ENCODE measurements at places on chromosomes 7 and 10. TPM values are rescaled to one million over a fixed set of nuclear protein-coding genes. Genes with fewer than 3 reads are reported as not detected.

Gene PRLHR
- 0.03 TPM for polyA plus RNA-seq

Gene RAPGEF5
- polyA plus RNA-seq: 37.5 TPM

Gene TCAF2
- 3.5 TPM for polyA plus RNA-seq

Gene PKD2L1
- polyA plus RNA-seq: 0.29 TPM

Gene ACSM6
- 0.21 TPM for polyA plus RNA-seq

DNA sequence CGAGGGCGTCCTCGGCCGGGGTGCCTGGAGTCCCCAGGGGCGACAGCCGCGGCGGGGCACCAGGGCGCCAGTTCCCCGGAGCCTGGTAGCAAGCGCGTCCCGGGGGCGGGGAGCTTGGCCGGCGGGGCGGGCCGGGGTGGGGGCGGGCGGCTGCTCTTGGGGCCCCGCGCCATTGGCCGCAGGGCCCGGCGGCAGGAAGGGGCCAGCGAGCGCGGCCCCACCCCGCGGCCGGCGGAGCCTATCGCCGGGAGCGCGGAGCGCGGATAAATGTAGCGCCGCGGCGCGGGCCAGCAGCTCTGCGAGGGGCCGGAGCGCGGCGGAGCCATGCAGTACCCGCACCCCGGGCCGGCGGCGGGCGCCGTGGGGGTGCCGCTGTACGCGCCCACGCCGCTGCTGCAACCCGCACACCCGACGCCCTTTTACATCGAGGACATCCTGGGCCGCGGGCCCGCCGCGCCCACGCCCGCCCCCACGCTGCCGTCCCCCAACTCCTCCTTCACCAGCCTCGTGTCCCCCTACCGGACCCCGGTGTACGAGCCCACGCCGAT lies at the start of gene HHEX:
HHEX (plus strand) TSS at position 293 of the 548 bp plus-strand sequence; CDS start at position 325, 32 bp downstream.
- DNase-seq: no peak

DNA sequence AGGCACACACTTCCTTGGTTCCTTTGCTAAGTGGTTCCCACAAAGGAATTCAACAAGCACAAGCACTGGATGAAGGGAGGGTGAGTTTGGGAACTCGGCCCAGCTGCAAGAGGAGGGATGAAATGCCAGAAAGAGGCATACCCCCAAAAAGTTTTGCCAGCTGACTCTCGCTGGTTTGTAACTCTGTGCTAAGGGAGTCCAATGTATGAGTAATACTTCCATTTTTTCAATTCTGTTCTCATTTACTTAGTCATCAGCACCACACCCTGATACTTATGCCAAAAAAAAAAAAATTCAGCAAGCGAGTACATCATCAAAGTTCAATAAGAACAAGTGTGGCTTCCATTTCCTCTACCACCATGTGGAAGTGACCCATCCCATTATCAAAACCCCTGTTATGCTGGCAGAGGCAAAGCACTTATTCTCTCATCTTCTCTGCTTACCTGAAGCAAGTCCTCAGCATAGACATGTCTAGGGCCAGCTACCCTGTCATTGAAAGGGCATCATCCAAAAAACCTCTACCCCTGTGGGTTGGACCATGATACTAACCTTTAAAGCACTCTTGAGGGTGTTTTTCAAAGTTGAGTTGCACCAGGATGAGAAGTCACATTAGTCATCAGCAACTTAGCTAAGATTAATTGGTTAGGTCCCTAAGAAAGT lies 6.9 kb upstream of the HYCC1 start:
- no peak for DNase-seq

GRCh38 chr10:24898501-24898900 lies 53.9 kb downstream of the PRTFDC1 start:
- DNase-seq: no peak

GRCh38 chr7:38273286-38273995 lies at the start of gene TARP:
Gene TARP (minus strand): TSS chr7:38273636.
- DNase-seq: no peak

DNA sequence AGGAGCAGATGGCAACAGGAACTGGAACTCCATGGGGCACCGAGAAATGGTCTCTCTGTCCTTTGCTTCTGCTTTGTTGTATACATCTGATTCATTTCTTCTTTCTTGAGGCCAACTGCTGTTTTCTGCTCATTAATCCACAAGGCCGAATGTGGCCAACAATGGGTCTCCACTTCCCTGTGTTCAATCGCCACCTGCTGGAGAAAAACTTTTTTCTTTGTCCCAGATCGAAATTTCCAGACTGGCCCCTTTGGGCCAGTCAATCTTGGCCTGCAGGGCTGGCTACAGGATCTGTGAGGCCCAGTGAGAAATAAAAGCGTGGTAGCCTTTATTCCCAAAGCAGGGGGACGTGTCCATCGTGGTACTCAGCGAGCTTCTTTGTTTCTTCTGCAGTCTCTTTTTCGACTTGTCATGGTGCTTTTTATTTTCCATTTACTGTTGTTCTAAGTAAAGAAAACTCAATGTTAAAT lies 58.8 kb downstream of the PARP12 start:
- DNase-seq: no peak

- no peak for DNase-seq
Observed at GRCh38 chr7:70416986-70417655, 714.8 kb upstream of the GALNT17 start.

- DNase-seq: no peak
Observed at GRCh38 chr10:108523016-108523800, 1358.7 kb upstream of the SORCS1 start.

All from left renal pelvis (tissue), 4 donors.